Sciatic nerve (tissue), 2 donors: ENCODE measurements at places on chromosomes 2 and 18.

DNA sequence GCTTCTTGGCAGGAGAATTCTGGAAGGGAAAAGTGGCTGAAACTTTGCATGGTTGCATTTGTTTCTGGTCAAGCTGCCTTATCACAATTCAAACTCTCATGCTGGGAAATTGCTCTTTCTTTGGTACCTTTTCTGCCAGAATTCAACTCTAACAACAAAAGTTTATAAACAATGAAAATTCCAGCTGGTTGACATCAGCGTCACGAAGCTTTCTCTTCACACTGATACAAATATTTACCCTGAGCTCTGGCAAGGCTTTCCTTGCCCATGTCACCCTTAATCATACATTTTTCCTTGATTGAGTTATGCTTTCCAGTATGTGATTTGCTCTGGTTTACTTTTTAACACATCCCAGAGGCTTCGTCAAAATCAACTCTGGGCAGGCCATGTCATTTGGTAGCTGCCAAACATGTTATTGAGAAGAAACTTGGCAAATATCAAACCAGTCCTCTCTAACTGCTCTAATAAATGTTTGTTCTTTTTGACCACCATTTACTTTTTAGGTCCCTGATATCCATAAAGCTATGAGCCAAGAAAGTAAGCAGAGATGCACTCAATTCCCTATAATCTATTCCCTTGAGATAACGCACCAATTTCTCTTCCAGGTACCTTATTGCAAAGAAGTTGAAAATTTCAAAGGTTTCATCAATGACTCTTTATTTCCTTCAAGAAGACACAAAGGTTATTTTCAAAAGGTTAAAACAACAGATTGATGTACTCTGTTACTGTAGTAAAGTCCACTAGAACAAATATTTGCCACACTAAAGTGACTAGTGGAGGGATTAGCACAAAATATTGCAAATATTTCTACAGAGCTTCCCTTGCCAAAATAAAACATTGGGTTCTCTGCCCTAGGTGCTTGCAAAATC is 1241.1 kb upstream of the ZEB2 start:
- DNase-seq = no peak

GRCh38 chr2:54724560-54725342 is 1.3 kb downstream of the EML6 start:
- DNase-seq = no peak

DNA sequence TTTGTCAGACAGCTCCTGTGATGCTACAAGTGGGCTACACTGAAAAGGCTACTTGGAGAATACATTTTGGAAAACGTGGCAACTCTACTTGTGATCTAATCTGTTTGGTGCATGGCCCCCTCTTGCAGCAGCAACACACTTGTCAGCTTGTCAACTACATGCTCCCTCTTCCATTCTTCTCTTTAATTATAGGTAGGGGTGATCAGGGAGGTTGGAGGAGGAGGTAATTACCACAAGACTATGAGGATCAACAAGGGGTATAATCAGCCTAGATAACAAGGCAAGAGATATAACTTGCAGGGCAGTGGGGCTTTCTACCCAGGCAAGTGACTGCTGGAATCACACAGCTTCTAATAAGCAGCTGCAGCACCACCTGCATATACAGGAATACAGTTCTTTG is 104.9 kb downstream of the ACVR1 start:
- no peak for DNase-seq

DNA sequence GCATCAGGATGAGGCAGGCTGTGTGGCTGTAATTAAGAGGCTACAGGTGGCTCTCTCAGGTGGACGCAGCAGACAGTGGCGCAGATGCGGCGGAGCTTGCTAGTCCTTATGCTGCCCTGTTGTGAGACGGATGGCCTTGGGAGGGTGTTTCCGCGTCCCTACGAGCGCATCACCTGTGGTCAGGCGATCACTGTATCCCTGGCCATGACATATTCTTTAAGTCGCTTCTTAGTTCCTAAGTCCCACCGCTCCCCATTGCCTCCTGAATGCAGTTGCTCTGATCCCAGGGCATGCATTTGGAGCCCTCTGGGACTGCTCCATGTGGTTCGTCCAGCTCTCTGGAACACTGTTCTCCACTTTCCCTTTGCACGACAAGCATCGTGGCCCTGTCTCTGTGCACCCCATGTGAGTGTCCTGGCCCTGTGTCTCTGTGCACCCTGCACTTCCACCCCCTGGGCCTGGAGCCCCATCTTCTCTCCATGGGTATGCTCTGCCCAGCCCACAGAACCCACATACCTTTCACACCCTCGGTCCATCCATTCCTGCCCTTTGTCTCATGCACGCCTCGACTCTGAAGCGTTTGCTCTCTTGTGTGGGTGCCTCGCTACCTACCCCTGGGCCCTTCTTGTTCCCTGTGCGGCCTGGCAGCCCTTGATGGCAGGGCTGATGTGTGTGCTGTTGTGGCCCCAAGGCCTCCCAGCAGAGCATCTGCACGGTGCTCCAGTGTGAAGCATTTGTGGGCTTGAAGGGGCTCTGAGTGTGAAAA is 74.4 kb downstream of the SH3RF3 start:
- no peak for DNase-seq

DNA sequence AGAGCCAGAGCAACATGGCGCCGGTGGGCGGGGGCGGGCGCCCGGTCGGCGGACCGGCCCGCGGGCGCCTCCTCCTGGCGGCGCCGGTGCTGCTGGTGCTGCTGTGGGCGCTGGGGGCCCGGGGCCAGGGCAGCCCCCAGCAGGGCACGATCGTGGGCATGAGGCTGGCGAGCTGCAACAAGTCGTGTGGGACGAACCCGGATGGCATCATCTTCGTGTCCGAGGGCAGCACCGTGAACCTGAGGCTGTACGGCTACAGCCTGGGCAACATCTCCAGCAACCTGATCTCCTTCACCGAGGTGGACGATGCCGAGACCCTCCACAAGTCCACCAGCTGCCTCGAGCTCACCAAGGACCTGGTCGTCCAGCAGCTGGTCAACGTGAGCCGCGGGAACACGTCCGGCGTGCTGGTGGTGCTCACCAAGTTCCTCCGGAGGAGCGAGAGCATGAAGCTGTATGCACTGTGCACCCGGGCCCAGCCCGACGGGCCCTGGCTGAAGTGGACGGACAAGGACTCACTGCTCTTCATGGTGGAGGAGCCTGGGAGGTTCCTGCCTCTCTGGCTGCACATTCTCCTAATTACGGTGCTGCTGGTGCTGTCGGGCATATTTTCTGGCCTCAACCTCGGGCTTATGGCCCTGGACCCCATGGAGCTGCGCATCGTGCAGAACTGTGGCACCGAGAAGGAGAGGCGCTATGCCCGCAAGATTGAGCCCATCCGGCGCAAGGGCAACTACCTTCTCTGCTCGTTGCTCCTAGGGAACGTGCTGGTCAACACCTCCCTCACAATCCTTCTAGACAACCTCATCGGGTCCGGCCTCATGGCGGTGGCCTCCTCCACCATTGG is 507 bp downstream of the CNNM4 start:
- peak; percentile 72 for DNase-seq
